OCI-M1 (cell line): ENCODE measurements at places on chromosomes 4 and X.

DNA sequence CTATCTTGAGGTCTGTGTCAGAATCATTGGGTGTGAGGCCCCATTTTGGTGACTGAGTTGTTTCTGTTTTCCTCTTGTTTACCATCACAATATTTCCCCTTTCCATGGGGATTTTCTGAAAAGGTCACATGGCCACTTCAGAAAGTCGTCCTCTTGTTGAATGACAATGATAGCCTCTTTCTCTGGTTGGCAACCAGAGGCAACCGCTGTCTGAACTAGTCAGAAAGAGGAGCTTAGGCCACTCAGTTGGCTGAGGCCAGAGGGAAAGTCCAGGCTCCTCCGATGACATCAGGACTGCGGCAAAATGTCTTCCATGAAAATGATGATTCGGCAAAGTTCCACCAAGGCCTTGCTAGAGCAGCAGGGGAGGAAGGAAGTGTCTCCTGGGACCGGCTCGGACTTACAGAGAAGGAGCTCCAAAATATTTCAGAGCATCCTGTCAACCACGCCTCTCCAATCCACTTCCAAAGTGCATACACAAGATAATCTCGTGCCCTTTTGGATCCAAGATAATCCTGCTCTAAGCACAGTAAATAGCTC lies 19.1 kb upstream of the RBM47 start:
- no peak for DNase-seq

GRCh38 chrX:112844250-112844649 lies 3.6 kb upstream of the AMOT start:
- DNase-seq, result no peak

DNA sequence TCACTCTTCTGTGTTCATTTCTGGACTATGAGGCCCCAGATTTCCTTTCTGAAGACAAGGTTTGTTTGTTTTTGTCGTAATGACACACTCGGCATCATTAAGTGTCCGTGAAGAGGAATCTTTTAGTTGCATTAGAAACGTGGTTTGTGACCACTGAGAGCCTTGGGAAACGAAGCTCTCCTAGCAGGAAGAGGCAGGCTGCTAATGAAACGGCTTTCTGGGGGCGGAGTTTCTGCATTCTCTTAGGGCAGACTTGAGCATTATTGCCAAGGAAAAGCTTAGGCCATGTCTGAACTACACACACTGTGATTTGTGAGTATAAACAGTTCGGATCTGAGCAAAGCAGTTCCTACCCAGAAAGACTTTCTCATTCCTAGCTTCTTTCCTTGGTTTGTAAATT lies 64.0 kb downstream of the SOX3 start:
- DNase-seq, result no peak

DNA sequence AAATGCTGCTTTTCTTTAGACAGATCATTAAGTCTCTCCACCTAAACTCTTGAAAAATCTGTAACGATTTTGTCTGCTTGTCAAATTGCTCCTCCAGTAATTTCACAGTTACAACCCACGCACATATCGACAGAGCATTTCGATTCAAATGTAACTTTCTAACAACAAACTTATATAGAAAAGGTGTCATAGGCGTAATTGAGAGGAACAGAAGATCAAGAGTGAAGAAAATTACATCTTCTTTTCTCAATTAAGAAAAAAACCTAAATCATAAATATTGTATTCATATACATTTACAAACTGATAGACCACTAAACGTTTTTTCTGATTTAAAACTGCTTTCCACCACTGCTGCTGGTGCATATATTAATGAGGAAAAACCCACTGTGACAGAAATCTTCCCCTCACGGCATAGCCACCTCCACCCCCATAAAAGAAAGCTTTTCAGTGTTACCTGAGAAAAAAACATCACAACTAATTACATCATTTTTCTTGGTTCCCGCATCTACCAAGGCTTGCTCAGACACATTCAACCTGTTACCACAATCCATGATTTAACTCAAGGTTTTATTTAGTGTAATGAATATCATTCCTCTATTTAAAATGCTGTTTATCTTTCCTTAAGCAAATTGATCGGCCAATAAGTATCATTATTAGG lies 1.9 kb downstream of the GPM6A start:
- no peak for DNase-seq

DNA sequence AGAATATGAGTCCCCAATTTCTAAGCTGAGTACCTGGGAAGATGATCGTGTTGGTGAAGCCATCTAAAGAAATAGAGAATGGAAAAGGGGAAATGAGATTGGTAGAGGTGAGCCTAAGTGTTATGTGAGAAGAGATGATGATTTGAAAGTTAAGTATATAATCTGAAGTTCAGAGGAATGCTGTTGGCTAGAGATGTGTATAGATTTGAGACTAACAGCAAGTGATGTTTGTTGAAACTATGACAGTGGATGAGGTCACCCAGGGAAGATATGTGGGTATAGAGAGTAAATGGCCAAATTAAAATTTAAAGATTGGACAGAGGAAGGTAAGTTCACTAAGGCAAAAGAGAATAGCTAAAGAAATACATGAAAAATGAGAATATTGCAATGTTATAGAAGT lies 324.2 kb downstream of the MAPK10 start:
- no peak for DNase-seq
